ENCODE measurements at places on chromosomes 2 and 18.
A peak's percentile ranks its signal among the peaks of the same experiment; 100 is the strongest.

DNA sequence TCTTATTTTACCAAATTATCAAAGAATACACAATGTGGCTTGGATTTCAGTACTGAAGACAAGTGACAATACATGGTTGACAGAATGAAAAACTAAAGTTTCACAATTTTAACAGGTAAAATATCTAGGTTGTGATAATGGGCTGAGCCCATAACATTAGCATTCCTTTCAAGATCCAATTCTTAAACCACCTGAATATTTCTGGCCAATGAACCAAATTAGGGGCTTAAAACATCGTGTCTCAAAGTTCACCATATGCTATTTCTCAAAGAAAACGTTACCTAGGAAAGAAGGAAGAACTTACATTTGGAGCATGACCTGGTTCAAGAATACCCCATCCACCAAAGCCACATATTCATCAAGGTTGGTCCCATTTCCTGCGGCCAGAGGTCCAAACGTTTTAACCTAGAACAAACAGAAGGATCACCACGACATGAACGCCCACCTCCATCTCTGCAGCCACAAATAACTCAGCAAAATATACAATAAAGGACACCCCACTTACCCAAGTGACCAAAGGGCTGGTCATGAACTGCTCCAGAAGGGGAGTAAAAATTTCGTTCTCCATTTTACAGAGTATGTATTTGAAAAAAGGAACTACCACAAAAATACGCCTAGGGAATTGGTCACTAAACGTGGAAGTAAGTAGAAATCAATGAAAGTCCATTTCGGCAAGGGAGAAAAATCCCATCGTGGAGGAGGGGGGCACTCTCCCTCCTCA is 984 bp downstream of the CCDC88A start:
- DNase-seq = peak; percentile 25

DNA sequence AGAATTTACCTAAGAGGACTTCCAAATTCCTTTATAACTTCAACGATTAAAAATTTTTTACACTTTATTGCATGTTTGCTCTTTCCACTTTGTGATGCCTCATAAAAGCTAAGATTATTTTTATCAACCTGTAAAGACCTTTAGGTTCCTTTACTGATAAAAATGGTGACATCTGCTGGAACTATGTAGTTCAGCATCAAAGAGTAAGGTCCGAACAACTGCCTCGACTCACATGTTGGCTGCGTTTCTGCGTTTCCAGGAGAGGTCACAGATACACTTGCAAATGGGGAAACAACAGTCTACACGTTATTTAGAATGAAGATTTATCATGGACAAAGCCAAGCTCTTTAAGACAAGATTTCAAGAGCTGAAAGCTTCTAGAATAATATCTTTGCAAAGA is 18.8 kb upstream of the TMX3 start:
- no peak for DNase-seq

GRCh38 chr18:79186649-79187048 is 117.5 kb downstream of the ATP9B start:
- DNase-seq = no peak

DNA sequence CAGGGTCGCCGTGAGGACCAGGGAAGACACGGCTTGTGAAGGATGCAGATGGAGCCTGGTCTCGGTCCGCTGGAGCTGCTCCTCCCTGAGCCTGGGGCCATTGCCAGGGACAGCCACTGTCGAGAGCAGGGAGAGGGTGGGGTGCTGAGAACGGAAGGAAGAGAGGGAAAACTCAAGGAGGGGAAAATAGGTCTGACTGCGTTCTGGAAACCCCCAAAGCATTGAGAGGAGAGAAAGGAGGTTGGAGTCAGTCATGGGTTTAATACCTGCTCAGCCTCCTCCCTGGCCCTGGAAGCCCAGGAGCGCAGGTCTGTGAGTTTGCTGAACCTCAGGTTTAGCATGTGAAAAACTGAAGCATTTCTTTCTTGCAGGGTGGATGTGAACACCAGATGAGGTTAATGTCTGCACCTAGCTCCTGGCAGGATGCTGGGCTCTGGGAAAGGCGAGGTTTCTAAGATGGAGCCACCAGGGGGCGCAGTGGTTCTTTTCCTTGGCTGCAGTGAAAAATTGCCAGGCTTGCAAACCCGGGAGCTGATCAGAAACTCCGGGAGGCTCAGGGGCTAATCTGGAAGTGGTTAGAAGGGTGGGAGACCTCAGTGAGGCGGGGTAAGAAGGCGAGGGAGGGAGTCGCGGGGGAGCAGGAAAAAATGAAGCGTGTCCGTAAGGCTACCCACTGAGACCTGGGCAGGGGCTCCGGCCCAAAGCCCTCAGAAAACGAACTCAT is 33.6 kb upstream of the RNF149 start:
- DNase-seq = peak; percentile 37

DNA sequence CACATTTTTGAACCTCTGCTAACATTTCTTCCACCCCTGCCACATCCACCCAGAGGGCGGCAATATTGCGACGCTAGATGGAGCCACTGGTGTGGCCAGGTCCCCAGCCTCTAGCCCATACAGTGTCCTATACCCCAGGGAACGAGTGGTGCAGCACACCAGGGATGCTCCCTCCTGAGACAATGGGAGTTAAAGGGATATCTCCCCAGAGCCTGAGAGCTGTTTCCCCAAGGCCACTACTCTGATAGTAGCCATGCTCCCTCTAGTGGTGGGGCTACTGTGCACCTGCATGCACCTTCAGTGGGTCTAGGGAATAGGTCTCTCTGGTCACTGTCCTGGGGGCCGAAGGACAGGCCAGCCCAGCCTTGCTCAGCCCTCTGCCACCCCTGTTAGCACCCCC is 336.4 kb upstream of the FSHR start:
- peak; percentile 6 for DNase-seq

DNA sequence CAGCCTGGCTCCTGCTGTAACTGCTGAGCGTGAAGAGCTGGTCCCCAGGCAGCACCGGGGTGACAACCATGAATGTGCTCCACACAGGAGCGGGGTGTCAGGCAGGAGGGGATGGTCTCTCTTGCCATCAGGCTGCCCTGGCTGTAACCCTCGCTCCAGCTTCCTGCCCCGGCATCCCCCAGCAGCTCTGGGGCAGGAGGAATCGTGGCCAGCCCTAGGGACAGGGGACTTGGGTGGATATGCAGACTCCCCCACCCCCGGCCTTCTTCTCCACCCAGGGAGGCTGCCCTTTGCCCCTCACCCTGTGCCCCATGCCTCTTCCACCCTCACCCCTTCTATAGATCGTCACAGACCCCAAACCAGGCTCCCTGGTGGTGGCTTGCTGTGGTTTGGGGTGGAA is 69.4 kb upstream of the SMAD7 start:
- DNase-seq = no peak

GRCh38 chr2:132741754-132742153 is 71.7 kb upstream of the LYPD1 start:
- no peak for DNase-seq

DNA sequence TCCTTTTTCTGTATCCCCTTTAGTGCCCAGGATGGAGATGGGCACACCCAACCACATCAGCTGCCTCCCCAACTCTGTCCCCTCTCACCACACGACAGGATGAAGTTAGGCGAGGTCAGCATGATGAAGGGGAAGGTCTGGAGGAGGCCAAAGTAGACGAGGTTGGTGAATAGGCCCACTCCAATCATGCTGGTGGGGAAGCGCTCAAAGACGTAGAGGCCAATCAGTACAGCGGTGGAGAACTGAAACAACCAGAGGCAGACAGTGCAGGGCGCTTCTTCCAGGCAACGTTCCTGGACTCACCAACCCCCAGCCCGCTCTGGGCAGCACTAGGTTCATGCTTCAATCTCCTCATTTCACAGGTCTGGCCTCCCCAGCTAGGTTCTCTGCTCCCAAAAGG is 2.9 kb downstream of the TEX261 start:
- no peak for DNase-seq

- no peak for DNase-seq
Measured at GRCh38 chr2:130319536-130319935, 23.2 kb upstream of the IMP4 start.

GRCh38 chr18:57523171-57523956 is 63.1 kb downstream of the FECH start:
- DNase-seq = peak; percentile 55

DNA sequence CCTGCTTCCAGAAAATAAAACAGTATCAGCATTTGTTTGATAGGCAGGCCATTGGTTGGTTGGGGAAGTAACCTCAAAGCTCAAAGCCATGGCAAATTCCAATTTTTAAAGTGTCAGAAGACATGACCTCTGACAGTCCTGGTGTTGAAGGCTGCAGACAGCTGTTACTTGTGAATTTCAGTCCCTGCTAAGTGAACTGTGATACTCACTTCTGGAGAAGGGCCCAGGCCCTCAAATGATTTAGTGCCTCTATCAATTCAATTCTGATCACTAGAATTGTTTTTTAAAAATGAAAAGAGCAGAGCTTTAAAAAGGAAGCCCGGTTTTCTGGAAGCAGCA is 23.1 kb downstream of the MRPL44 start:
- DNase-seq = no peak

DNA sequence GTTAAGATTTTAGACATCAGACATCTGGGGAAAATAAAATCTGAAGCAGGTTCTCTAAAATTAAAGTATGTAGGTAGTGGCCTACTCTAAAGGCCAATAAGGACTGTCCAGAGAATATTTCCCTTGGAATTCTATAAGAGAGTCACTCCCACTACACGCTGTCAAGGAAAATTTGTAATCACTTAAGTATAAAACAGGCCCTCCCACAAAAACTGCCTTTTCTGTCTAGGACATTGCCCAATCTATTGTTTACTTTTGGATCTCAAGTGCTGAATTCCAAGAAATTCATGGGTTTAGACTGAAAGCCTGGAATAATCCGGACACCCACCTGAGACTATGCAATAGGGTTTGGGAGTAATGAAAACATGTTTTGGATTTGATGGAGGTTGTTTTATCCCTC is 1.7 kb upstream of the SRBD1 start:
- no peak for DNase-seq

GRCh38 chr2:218623366-218623705 is 15.6 kb downstream of the PLCD4 start:
- no peak for DNase-seq

DNA sequence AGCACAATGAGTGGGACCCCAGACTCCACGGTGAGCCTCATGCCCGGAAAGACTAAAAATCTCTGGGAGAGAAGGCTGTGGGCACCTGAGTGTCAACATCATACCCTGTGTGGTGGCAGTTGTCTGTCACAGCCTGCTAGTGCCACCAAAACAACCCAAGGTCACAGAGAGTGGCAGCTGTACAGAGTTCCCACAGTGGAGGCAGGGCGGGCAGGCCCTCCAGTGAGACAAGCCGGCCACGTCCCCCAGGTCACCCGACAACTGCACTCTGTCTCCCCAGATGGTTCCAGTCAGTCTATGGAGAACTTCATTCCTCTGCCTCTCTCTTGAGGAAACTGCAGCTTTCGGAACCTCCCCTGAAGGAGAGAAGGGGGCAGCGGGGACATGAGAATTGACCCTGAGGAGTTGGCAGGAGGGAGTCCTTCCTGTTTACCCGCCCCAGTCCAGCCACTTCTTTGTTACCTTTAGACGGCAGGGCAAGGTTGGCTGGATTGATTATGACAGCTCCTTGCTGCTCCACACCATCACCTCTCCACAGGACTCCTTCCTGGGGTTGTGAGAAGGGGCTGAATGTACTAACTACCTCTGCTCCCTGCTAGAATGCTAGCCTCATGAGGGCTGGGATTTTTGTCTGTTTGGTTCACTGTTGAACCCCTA is 11.3 kb upstream of the FIGLA start:
- DNase-seq = no peak

DNA sequence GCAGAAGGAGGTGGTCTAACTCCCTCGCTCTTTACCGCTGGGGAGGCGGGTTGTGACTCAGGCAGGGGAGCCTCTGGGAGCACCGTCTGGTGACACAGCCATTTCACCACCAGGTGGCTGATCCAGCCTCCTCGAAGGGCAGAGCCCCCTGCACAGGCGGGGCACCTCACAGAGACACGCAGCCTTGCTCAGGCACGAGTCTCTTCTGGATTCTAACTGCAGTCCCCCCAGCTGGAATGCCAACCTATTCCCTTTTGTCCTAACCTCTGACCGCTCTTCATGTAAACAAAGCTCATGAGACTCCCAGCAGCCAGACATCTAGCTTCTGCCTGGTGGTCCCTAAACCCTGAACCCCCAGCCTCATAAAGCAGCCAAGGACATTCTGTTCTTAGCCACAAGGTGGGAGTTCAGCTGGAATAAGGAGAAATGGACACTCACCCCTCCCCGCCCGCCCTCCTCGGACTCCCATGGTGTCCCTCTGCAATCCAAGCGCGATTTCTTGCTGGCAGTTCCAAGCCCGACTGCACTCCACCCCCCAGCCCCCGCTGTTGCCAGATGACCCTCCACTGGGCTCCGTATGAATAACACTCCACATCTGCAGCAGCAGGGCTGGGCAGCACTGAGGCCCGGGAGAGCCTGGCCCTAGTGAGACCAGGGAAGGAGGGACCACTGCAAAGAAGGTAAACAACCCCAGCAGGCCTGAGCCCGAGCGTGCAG is 84.3 kb downstream of the TNS1 start:
- no peak for DNase-seq

DNA sequence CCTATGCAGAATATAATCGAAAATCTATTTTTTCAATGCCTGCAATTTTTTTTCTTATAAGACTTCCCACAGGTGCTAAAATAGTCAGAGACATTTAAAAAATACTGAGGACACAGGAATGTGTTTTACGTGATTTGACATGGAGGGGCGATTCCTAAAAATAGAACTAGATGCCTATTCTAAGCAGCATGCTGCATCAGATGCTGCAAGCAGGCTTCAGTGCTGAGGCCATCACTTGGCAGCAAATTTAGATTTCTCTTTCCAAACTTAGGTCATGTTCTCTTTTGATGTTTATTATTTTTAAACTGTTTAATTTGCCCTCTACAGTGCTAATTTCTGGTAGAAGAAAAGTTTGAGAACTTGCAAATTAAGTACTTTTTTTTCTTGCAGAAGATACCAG is 43.7 kb upstream of the NCK2 start:
- DNase-seq = no peak

- DNase-seq = no peak
Measured at GRCh38 chr2:239669899-239670460, 269.2 kb upstream of the HDAC4 start.

- no peak for DNase-seq
Measured at GRCh38 chr2:3604207-3604877, 9.4 kb downstream of the COLEC11 start.

DNA sequence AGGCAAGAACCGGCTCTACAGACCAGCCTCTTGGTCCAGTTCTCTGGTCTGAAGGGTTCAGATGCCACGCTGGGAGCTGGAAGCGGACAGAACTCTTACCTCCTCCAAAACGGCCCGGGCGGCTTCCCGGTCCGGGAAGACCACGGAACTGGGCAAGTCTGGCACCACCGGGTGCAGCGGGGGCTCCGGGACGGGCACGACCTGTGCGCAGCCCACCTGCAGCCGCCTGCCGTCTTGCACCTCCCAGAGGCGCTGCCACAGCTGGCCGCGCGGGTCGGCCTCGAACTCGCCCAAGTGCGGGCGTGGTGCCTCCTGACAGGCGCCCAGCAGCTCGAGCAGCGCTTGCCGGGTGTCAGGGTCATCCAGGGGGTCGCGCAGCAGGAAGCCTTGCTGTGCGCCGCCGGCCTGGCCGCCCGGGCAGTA is 773 bp downstream of the CMPK2 start:
- no peak for DNase-seq

- DNase-seq = no peak
Measured at GRCh38 chr18:32956591-32957315, 183.9 kb upstream of the KLHL14 start.
